AG09309 (cell line): ENCODE measurements at places on chromosomes 6 and 20.

GRCh38 chr20:58580474-58580835 is 65.3 kb upstream of the APCDD1L start:
- no peak for DNase-seq

DNA sequence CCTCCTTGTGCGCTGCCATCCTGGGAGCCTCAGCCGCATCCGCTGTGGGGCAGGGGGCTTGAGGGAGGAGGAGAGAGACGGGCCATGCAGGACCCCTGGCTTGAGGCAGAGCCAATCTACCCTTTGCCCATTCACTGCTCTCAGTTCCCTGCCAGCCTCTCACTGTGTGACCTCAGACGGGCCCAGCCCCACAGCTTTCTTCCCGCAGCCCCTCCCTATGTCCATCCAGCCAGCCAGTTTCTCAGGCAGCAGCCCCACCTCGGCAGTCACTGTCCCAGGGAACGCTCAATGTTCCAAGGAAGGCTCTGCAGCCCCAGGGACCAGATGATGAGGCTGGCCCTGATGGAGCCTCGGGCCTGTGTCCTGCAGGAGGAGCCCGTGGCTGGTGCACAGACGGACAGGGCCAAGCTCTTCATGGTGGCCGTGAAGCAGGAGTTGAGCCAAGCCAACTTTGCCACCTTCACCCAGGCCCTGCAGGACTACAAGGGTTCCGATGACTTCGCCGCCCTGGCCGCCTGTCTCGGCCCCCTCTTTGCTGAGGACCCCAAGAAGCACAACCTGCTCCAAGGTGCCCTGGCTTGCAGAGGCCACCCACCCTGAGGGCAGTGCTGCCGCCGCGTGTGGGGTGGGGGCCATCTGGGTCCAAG is 3.9 kb upstream of the TNFRSF6B start:
- no peak for DNase-seq

DNA sequence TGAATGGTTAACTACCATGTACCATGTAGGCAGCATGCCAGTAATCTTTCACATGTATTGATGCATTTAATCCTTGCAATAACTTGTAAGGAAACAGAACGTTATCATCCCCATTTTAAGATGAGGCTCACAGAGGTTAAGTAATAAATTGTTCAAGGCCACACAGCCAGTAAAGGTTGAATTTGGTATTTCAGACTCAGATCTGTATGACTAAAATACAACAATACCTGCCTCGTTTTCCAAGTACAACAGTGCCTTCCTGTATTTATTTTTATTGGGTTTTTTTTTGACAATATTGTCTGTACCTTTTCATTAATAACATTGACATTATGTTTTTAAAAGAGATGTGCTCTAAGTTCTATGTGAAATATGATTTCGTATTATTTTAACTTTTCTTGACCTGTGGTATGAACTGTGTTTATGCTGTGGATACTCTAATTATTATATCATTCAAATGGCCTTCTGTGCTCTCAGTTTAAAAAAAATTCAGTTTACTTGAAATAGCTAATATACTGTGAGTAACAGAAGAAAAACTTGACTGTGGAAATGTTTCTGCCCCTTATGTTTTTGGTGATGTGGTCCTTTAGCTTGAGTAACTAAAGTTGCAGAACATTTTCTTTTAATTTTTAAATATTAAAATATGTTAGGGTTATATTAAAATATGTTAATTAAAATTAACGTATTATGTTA is 39.7 kb downstream of the XRN2 start:
- no peak for DNase-seq

DNA sequence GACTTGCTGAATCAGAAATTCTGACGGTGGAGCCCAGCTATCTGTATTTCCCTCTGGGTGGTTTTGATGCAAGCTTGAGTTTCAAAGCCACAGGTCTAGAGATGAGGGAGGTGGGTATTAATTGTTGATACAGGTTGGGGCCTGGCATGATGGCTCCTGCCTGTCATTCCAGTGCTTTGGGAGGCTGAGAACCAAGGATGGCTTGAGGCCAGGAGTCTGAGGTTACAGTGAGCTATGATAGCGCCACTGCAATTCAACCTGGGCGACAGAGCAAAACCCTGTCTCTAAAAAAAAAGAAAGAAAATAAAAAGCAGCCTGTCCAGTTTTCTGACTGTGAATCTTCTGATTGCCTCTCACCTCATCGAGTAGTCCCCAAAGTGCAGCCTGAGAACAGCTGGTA is 184.8 kb upstream of the SASH1 start:
- no peak for DNase-seq

GRCh38 chr6:25476126-25476525 is 175.9 kb upstream of the SCGN start:
- DNase-seq: no peak
